Fibroblast of gingiva (primary cell): ENCODE measurements at places on chromosomes 12 and 14.

DNA sequence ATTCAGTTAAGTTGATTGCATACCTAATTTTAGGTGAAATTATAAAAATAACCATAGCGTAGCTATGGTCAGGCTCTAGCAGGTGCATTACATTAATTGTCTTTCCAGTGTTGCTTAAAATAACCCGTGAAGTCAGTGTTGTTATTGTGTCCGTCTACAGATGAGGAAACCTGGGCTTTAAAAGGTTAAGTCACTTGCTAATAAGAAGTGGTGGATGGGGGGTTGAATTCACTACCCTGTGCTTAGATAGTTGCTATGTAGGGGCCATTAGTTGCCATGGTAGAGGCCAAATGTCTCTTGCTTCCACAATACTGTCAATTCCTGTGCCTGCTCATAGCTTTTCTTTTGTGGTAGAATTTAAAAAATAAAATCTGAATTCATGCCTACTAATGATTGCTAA, 174.8 kb downstream of the PELI2 start:
- no peak for DNase-seq

DNA sequence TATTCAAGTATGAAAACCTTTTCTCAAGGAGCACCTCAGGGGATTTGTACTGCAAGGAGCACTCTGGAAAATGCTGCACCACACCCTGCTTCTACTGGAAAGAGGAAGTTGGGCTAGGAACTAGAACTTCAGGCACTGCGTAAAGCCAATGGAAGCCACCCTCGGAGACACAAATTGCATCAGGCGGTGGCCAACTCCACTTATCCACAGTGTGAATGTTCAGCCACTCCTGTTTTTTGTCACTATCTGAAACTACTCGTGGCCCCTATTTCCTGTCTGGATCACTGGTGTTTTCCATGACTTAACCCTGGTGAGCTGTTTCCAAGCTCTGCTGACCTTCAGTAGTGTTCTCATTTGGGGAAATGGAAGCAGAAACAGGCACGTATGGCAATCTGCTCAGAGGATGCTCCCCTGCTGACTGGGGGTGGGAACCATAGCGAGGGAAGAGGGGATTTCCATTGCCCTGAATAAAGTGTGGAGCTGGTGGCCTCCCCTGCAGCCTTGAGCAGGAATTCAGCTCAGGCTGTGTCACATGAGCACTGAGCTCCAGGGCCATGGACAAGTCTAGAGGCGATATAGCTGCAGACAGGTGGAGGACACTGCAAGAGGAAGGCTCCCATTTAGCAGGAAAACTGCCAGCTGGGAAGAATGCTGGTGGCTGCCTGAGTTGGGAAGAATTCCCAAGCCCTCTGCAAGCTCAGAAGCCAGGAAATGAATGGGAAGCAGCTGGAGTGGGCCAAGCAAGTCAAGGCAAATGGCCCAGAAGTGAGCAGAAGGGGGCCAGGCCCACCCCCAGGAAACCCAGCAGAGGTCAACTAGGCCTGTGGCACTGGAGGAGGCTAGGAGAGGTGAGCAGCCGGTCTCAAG, 50.5 kb upstream of the RAP1B start:
- DNase-seq, result no peak

GRCh38 chr14:103112400-103113243, 10.6 kb upstream of the TNFAIP2 start:
- no peak for DNase-seq

DNA sequence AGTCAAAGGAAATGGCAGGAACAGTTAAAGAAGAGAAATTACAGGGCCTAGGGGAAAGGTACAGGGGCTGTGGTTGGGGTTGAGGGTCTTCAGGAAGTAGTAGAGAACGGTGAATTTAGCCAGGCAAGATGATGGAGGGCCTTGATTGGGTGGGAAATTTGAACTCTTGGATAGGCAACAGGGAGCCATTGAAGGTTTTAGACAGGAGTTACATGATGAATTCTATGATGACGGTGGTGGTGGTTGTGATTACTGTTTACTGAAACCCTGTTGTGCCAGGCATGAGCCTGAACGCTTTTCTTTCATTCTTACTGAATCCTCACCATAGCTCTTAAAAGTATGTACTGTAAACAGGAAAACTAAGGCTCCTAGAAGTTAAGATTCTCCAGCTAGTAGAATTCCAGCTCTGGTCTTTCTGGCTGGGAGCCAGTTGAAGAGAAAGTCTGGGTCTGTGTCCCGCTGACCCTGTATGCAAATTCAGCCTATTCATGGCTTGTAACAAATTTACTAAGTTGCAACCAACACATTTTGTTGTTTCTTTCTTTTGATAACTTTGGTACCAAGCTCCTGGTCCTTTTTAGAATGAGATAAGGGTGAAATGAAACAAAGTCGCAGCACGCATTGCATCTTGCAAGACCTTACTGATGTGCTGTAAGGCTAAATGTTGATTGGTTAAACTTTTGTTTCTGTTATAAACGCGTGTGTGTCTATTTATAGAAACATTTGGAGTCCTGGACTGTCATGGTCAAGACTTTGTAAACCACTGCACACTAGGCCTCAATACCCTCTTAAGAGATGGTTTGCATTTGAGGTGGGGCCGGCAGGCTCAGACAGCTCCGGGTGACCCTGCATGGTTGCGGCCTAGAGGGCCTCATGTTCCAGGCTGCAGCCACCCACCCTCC, 6.0 kb downstream of the ORAI1 start:
- no peak for DNase-seq

DNA sequence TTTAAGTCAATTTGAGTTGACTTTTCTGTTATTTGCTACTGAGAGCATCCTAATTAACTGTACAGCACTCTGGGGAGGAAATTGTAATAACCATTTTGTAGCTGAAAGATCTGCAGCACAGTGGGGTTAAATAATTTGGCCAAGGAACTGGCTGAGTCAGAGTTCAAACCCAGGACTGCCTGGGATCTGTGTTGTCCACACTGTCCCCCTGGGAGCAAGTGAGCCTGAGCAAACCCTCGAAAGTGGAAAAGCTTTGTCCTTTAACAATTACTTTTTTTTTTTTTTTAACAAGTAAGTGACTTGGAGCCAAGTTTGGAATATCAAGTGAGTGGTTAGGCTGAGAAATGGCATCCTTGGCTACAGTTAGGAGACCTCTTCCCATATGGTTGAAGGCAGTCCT, 247.2 kb upstream of the CCDC196 start:
- DNase-seq, result no peak

GRCh38 chr14:68958553-68958952, 20.5 kb downstream of the ACTN1 start:
- DNase-seq, result no peak

GRCh38 chr12:114952573-114953271, 268.7 kb upstream of the TBX3 start:
- no peak for DNase-seq

DNA sequence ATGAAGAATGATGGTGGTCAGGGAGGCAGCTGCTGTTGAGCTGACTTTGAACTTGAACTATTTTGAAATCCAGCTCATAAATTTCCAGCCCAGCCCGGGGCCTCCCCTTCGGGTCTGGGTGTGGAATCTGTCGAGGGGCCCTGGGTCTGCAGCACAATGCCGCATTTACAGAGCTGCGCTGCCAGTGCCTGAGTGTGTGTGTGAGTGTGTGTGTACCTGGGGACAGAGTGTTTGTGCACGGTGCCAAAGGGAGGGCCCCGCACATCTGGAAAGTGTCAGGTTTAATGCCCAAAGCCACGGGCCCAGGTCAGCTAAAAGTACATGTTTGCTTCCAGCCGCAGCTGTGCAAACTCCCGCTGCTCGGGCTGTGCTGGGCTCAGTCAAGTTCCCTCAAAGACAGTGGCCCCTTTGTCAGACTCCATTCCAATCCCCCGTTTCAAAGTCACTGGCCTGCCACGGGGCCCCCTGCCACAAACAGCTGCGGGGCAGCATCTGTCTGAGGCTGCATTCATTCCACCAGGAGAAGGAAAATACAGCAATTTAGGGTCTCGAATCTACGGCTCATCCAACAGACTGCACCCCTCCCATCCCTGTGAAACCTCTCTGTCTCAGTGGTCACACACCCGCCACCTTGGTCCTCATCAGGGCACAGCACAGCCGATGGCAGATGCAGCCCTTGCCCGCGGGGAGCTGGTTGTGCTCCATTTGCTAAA, 16.3 kb upstream of the RFLNA start:
- no peak for DNase-seq

DNA sequence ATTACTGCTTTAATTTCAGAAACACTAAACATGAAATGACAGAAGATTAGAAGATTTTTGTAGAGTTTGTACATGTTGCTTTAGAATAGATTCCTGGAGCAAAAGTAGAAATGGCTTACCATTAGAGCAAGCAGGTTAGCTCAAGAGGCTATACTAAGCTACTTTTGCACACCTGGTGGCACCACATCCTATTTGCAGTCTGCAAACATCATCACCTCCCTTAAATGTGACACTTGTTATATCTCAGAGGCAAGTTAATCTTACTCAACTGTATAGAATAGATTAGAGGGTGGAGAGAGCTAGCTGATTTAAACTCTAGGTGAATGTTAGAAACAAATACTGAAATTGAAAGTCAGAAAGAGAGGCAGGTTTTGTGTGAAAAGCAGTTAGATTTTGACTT, 30.7 kb upstream of the OR4E1 start:
- DNase-seq, result no peak

- DNase-seq, result no peak
These were observed 50.2 kb upstream of the ELK3 start for GRCh38 chr12:96143827-96144565.

- no peak for DNase-seq
These were observed 185.8 kb upstream of the SOX5 start for GRCh38 chr12:24135158-24135850.

DNA sequence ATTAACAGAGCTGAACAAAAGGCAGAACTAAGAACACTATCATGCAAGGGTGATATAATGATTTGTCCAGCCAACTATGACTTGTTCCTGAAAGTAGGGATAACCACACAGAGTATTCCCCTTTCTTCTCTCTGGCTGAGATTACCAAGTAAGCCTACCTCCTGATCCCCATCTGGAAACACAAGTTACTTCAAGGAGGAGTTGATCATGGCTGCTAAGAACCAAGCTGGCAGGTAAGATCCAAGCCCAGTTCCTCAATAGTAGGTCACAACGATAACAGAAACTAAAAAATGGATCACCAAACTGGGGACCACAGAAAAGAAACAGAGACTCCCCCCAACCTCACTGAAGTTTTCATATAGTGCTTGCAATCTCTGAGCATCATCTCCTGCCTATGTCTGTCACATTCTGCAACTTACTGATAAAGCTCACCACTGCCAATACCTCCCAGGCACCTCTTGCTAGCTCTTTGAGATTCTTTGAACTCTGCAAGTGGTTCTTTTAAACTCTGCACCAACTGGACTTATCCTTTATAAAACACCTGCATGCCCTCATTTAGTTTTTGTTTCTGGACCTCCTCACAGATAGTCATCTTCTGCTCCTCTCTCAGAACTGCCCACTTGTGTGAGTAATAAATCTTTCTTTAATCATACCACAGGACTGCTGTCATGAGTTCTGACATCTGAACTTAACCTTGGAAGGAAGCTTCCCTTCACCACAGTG, 76.6 kb downstream of the LRP6 start:
- no peak for DNase-seq

- DNase-seq, result no peak
These were observed 12.7 kb upstream of the SERPINA1 start for GRCh38 chr14:94401083-94401482.

DNA sequence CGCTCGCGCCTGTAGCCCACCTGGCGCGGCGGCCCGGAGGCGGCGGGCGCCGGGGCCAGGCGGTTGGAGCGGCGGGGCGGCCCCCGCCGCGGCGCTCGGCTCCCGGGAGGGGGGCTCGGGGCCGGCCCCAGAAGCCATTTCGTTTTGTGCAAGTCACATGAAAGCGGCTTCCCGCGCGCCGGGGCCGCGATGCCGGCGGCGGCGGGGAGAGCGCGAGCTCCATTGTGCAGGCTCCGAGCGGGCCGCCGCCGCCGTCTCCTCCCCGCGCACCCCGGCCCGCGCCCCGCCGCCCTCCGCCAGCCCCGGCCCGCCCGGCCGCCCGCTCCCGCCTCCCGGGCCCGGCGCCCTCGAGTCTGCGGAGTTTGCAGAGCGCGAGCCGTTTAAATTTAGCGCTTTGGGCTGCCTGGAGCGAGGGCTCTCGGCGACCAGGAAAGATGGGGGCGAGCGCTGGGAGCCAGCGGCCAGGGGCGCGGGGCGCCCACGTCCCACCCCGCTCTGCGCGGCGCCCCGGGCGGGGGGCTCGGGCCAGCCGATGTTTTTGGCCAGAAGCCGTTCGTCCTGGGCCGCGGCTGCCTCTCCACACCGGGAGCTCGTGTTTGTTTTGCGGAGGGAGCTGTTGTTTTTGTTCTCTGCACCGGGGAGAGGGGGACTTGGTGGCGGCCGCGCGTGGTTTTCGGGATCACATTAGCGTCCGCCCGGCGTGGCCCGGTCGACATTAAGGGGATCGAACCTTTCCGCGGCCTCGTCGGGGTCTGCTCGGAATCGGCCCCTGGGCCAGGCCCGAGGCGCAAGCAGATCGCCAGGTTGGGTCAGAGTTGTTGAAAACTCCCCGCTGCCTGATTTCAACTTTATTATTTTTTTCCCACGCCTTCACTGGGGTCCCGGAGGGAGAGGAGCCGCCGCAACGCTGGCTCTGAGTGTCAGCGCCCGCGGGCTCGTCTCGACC, 982 bp downstream of the BCL7A start:
- no peak for DNase-seq

DNA sequence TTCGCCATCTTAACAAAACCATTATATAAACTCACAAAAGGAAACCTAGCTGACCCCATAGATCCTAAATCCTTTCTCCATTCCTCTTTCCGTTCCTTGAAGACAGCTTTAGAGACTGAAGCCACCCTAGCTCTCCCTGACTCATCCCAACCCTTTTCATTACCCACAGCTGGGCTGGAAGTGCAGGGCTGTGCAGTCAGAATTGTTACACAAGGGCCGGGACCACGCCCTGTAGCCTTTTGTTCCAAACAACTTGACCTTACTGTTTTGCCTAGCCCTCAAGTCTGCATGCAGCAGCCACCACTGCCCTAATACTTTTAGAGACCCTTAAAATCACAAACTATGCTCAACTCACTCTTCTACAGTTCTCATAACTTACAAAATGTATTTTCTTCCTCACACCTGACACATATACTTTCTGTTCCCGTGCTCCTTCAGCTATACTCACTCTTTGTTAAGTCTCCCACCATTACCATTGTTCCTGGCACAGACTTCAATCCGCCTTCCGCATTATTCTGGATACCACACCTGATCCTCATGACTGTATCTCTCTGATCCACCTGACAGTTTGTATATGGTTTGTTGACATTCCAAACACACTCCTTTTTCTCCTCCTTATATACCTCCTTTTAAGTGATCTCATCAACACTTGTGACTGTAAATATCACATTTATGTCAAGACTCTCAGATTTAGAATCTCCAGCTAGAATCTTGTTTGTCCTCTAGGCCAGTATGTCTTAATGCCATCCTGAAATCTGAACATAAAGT, 208.7 kb downstream of the KITLG start:
- peak; percentile 80 for DNase-seq

DNA sequence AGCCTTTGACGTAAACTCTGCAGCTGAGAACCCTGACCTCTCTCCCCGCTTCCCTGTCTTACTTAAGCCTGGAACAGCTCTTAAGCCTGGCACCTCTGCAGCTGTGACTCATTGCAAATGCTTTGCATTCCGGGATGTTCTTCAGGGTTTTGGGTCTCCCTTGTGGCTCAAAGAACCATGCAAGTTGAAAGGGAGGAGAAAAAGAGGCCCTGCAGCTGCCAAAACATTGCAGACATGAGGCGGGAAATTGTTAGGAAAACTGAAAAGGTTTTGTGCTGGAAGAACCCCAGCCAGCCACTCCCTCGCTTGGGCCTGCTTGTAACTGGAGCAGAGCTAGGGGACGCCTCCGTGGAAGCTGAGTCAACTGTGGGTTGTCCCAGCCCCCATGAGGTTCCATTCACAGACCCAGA, 60.2 kb upstream of the FERMT2 start:
- DNase-seq, result peak; percentile 99
